Activated T-helper 1 cell treated with anti-CD3 and anti-CD28 coated beads, Interleukin-2, amount 50 U/mL, for 16 hours (primary cell): ENCODE measurements at places on chromosomes 1 and 21.

DNA sequence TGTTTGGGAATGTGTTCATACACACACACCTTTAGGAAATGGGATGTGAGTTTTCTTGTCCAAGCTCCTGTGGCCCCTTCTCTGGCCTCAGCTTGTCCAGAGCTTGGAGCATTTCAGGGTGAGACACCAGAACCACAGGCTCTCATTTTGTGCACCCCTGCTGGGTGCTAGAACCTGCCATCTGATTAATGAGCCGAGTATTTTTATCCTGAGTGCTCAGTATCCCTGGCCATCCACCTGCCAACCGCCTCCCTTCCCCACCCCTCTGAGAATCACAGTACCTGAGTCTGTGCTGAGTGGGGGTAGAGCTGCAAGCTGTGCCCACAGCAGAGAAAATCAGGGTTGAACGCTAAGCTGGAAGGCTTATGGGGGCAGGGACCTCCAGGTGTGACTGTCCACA lies 1.4 kb downstream of the CASQ1 start:
- DNase-seq, result no peak

DNA sequence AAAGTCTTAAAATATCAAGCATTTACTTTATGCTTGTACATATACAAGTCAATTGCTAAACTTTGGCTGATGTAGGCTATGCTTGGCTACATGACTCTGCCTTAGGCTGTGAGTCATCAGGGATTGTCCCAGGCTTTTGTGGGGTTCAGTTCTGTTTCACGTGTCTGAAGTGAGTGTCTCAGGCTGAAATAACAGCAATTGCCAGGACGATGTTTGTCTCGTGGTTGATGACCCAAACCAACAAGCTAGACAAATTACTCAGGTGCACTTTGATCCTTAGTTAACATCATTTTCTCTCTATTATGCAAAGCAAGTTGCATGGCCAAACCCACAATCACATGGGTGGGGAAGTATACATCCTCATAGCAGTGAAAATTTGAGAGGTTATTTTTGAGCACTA lies 410.1 kb downstream of the BRINP3 start:
- no peak for DNase-seq

DNA sequence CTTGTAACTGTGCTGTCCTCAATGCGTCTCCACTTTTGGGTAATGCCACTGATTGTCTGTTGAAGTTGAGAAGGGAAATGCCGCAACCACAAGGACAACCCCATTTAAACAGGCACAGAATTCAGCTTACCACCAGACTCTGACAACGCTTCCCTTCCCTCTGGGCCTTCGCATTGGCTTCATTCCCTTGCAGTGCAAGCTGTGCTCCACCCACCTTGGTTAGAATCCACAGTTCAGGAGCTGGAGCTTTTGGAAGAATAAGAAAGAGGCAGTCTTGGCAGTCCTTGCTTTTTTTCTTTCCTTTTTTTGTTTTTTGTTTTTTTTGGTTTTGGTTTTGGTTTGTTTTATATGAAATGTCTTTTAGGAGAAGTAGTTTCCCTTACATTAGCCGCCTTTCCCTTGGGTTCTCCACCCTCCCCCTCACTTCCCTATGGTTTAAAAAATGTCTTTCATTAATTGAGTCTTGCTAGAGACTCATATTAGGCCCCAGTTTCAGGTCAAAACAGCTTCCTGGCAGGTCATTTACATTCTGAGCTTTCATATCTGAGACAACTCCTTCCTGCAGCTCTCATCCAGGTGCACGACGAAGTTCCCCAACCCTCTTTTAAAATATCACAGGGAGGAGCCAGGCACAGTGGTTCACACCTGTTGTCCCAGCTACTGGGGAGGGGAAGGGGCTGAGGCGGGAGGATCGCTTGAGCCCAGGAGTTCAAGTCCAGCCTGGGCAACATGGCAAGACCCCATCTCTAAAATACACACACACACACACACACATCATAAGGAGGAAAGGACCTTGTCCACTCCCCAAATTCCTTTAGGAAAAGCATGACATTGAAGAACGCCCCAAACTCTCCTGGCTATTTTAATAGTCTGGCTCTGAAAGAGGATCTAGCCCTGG lies 20.7 kb upstream of the LAX1 start:
- DNase-seq, result no peak

DNA sequence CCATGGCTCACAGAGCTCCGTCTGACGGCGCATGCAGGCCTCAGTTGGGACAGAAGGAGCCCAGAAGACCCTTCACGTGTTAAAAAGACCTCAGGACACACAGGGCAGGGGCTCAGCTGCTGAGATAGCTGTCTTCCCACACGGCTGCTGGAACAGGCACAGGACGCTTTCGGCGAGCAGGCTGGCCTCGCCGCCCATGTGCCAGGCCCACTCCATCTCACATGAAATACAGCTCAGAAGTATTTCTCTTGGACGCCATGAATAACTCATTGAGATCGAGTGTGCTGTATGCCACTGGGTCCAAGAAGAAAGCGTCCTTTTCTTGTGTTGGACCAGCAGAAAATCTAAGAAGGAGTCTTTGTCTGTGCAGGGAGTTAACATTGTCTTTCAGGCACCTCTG lies 69.6 kb downstream of the SIM2 start:
- no peak for DNase-seq

GRCh38 chr21:41884501-41885030 lies 5.4 kb upstream of the PRDM15 start:
- no peak for DNase-seq
